ENCODE measurements at places on chromosomes 4 and X.

GRCh38 chrX:19742826-19743225, 144.6 kb downstream of the SH3KBP1 start:
- DNase-seq = no peak

DNA sequence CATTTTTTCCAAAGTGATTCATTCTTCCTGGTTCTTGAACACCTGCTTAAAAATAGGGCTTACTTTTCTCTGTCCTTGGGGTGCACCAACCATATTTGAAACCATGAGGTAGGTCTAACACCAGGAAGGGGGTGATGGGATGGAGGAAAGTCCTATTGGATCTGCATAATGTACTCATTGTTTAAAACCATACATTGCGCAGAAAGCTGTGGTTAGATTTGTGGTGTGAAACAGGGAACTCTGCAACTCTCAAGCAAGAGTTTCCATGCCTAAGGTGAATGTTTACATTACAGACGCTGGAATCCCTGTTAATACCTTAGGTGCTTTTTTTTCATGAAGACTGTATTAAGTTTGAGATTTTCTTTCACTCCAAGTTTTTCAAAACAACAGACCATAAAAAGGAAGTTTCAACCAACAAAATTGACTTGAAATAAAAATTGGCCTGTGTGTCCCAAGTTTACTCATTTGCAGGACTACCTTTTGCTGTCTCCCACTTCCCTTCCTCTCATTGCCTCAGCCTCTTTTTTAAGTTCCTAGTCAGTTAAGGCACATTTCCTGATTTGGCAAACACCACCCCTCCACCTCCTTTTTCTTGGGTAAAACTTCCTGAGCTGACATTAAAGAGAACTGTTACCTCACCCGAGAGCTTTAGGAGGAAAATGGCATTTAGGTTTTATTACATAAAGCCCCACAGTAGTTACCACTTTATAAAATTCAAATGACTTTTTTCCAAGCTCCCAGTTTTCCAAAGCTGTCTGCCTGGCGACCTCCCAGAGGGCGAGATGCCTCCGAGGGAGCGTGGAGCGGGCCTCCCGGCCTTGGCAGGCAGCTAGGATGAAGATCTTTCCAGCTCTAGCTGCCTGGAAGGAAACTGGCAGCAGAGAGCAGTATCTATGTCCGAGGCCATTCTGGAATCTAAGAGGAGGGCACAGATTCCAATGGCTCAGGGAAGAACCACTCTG, 47.9 kb upstream of the RBPJ start:
- DNase-seq = no peak

GRCh38 chr4:181822005-181822375, 421.2 kb upstream of the TENM3 start:
- DNase-seq = no peak

DNA sequence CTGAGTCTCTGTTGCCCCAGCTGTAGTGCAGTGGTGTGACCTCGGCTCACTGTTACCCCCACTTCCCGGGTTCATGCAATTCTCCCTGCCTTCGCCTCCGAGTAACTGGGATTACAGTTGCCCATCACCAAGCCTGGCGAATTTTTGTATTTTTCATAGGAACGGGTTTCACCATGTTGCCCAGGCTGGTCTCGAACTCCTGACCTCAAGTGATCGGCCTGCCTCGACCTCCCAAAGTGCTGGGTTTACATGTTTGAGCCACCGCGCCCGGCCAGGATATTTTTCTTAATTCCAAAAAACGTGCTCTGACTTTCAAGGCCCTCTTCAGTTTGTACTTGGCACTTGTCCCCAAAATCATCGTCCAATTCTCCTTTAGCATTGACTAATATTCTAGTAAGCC, 129.2 kb upstream of the EPHA5 start:
- no peak for DNase-seq

- peak; percentile 51 for DNase-seq
Measured at GRCh38 chr4:26028793-26029567, 115.0 kb downstream of the SMIM20 start.

DNA sequence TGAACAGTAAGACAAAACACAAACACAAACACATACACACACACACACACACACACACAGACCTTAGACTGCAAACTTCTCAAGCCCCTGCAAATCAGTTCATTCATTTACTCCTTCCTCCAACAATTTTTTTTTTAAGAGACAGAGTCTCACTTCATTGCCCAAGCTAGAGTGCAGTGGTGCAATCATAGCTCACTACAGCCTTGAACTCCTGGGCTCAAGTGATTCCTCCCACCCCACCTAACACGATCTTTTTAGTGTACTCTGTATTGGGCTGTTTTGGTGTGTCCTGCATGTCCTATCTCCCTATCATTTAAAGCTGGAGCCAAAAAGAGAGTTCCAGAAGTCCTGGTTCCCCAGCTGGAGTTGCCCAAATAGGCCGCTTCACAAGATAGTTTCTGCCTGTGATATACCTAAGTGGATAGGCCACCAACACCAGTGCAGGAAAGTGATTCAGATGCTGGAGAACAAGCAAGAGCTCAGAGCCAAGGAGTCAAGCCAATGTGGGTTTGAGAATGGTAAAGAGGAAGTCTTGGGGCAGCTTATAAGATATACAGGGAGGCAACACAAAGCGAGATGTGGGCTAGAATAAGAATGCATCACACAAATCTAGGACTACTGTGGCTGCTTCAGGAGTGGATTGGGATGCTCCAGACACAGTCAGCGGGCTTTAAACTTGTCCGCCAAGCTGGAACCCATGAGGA, 85.4 kb upstream of the RAPGEF2 start:
- DNase-seq = no peak

DNA sequence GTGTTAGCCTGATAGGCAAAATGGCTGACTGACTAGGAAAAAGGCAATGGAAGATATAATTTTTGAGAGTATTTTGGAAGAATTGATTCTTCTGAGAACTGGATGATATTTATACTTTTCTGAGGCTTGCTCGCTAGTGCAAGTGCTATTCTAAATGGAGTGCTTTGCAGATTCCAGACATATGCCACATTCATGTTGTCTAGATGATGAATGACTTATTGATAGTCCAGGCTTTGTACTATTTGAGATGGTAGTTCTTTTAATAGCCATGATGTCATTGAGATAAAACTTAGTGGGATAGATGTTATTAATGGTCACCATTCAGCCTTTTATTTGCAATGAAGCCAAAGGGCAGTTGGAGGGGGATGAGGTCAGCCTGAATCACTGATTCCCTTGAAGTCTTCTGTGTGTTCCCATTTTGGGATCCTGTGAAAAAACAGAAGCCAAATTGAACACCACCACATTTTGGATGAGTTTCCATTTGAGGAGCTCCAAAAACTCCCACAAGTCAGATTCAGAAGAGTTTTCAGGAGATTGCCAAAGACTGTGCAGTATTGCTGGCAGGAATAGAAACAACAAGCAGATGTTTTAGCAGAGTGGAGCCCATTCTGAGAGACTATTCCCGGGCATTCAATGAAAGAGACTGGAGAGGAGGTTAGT, 184.1 kb downstream of the IL1RAPL2 start:
- no peak for DNase-seq

GRCh38 chr4:175385797-175386196, 426.3 kb downstream of the GPM6A start:
- no peak for DNase-seq

DNA sequence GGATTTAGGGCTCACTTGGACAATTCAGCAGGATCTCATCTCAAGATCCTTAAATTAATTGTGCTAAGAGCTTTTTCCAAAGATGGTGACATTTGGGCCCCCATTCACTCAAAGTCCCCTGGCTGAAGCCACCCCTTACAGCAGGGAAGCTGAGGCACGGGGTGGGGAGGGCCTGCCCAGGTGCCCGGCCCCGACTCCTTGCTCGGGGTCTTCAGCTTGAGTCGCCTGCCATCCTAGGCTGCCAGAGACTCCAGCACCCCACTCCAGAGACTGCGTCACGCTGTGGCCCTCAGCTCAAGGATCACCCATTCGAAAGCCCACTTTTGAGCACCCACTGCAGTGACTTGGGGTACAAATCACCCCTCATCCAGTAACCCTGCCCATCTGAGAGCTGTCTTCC, 39.2 kb upstream of the GPR78 start:
- DNase-seq = no peak

GRCh38 chr4:96326846-96327245, 487.0 kb downstream of the PDHA2 start:
- no peak for DNase-seq

DNA sequence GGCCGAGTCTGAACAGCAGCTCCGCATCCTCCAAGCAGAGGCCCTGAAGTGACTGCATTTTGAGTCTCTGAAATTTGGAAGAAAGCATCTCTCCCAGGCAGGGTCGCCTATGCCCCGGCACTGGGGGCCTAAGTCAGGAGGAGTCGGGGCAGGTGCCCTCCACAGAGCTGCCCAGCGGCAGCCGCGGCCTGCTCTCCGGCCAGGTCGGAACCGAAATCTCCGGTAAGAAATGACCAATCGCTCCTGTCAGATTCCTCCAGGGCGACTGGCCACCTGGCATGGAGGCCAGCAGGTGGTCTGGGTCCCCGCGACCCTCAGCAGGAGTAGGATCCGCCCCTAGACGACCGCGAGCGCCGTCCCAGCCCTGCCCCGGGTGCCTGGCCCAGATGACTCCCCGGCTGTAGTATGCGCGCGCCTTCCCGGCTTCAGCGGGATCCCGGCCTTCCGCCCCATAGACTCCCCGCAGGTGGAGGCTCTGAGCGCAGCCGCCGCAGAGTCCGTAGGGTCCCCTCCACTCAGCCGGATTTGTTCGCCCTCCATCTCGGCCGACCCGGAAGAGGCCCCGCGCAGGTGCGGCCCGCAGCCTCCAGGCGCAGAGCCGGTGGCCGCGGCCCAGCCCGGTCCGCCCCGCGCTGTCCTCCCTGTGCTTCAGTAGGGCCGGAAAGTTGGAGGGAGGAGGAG, 1.5 kb downstream of the NKX1-1 start:
- no peak for DNase-seq

GRCh38 chr4:17562157-17562556, 14.8 kb upstream of the LAP3 start:
- DNase-seq = no peak

DNA sequence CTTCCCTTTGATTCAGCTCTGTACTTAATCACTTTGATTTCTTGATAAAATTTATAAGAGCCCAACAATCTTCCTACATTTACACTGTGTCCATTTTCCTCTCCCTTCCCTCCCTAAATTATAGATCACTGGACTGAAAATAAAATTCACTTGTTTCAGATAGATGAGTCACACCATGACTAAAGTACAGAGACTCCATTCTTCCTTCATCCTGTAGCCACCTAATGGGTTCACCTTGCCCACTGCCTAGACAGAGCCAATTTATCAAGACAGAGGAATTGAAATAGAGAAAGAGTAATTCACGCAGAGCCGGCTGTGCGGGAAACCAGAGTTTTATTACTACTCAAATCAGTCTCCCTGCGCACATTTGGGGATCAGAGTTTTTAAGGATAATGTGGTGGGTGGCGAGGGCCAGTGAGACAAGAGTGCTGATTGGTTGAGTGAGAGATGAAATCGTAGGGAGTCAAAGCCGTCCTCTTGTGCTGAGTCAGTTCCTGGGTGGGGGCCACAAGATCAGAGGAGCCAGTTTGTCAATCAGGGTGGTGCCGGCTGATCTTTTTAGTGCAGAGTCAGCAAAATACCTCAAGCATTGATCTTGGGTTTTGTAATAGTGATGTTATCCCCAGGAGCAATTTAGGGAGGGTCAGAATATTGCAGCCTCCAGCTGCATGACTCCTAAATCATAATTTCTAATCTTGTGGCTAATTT, 71.3 kb upstream of the MED14 start:
- DNase-seq = no peak

GRCh38 chrX:129523079-129523911, at the start of gene SMARCA1:
SMARCA1 (minus strand) TSS chrX:129523490; CDS start chrX:129523370, 120 bp downstream.
- DNase-seq = no peak

DNA sequence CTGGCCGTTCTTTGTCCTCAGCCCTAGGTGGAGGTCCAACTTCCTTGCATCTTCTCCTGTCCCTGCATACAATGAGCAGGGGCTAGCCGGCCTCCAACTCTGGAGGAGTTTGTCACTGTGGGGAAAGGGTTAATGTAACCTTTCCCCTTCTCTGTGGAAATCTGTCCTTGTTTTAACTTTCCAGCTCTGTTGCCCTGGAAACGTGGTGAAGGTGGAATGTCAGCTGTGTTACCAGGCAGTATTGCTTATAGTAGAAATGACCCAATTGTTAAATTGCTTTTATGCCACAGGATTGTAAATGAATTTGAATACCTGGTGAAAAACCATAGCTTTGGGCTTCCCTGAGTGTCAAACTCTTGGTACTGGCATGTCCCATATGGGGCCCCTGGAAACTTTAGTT, 131.6 kb upstream of the SCML1 start:
- DNase-seq = no peak

DNA sequence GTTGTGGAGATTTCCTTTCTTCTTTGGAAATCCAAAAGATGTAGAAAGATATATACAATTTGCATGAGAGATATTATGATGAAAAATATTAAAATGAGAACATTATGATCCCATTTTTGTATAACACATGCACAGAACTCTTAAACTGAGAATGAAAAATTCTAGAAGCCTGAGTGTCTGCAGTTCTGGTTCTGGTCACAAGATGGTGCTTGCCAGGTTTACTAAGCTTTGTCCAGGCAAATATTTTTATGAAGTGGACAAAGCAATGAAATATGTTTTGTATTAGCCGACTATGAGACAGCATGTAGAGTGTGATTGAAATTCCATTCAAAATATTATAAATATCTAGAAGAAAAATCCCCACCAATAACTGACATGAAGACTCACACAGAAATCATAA, 2.2 kb downstream of the PWWP3B start:
- DNase-seq = no peak

DNA sequence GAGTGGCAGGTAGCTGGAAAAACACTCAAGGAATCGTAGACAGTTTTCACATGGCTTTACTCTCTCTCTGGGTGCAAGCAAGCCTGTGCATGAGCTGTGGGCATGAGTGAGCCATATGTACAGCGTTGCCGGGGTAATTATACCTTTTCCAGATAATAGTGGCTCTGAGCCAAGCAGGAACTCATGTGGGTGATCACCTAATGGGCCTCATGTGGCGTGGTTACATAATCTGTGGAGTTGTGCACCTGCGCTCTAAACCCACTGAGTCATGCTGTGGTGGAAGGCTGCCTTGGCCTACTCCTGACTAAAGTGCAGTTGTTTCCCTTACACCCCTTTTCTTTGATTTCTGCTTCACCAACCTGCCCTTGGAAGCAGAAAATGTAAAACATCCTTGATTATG, 1564.5 kb upstream of the PCDH10 start:
- DNase-seq = no peak

- DNase-seq = no peak
Measured at GRCh38 chr4:163967263-163967662, 472.8 kb downstream of the TMA16 start.

- DNase-seq = no peak
Measured at GRCh38 chr4:7389101-7389701, 45.5 kb downstream of the PSAPL1 start.

GRCh38 chr4:140156529-140157171, 2.7 kb upstream of the MAML3 start:
- DNase-seq = peak; percentile 9

- no peak for DNase-seq
Measured at GRCh38 chrX:69066966-69067525, 98.2 kb downstream of the PJA1 start.

GRCh38 chr4:186727977-186728519, 4.4 kb upstream of the FAT1 start:
- DNase-seq = no peak

Data from CD4-positive, alpha-beta T cell treated with Interleukin-10 for 1 hour (primary cell).